ENCODE measurements at places on chromosomes 7 and 10.
A peak's percentile ranks its signal among the peaks of the same experiment; 100 is the strongest.

- no peak for DNase-seq
Measured at GRCh38 chr7:130195396-130195795, 9.8 kb downstream of the TMEM209 start.

GRCh38 chr10:78321500-78321899 is 287.8 kb downstream of the RPS24 start:
- no peak for DNase-seq

DNA sequence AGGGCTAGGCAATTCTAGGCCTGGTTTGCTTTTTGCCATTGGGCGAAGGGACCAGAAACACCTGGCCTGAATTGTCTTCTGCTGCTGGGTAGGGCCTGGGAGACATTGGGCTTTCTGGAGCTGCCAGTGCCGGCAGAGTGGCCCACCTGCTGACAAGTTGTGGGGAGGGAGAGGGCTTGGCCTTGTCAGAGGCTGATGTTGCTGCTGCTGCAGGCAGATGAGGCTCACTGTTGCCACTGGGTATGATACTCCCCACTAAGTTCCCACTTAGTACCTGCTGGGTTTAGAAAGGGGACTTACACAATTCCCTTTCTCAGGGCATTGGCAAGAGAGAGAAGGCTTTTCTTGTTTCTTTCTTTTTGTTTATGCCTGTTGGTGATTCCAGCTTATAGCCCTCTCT is 289.6 kb upstream of the NPVF start:
- no peak for DNase-seq

DNA sequence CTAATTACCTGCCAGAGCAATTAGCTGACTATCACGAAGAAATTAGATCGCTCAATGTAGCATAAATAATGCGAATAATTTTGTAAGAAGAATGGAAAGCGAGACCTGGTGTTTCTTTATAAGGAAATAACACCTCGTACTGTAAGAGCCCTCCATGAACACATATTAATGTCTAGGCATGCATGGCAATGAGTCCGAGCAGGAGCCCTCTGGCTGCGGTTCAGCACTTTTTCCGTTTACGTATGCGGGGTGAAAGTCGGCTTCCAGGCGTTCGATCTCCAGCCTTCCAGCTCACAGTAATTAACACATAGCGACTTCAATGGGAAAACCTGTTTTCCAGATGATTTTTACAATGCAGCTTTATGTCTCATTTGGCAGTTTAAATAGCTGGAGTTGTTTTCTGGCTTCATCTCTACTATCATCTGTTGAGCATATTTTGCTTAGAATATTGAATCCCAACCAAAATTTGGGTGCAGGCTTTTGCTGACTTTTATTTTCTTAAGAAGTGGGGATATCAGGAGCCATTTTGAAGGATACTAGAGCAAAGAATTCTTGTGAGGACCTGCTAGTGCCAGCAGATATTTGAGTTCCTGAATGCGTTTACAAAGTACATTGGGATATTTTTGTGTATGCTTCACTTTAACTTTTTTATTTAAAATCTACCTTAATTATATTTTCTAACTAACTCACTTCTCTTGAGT is 7.2 kb upstream of the SP8 start:
- no peak for DNase-seq

GRCh38 chr10:7587865-7588188 is 78.9 kb downstream of the ITIH5 start:
- no peak for DNase-seq

DNA sequence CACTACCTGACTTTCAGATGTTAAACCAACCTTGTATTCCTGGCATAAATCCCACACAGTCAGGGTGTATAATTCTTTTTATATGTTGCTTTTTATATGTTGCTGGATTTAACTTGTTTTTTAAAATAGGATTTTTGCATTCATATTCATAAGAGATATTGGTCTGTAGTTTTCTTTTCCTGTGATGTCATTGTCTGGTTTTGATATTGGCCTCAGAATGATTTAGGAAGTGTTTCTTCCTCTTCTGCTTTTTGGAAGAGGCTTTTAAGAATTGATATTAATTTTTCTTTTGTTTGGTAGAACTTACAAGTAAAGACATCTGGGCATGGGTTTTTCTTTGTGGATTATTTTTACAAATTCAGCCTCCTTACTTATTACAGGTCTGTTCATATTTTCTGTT is 93.1 kb downstream of the CARD11 start:
- DNase-seq, result no peak

- no peak for DNase-seq
Measured at GRCh38 chr10:129341087-129341486, 126.0 kb upstream of the MGMT start.

DNA sequence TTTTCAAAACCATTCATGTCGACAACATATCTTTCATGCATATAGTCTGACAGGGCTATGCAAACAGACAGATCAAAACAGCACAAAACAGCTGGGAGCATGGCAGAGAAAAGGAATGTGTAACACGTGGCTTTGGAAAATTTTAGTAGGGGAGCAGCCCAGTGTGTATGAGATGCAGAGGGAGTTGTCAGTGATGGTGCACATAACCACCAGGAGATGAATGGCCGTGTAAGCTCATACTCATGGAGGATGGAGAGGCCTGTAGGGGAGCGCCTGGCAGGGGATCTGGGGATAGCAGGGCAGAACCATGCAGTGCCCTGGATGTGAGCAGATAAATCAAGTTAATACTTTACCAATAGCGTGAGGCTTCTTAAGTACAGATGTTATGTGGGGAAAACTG is 45.7 kb downstream of the RHOBTB1 start:
- no peak for DNase-seq

GRCh38 chr7:144584726-144585125 is 181.2 kb upstream of the NOBOX start:
- no peak for DNase-seq

DNA sequence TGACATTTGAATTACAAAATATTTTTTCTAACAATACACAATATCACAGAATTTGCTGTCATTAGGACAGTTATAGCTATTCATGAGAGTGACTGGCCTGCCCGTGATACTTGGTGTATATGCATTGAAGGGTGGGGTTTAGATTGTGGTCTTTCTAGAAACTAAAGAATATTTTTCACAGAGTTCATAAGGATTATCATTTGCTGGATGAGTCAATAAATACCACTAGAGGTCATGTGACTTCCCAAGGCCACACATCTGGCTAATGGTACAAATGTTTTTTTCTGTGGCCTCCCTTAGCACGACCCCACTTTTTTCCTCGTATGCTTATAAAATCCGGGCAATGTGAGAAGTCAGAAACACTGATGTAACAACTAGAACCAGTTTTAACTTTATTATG is 5.2 kb downstream of the OPTN start:
- no peak for DNase-seq

- DNase-seq, result no peak
Measured at GRCh38 chr10:24209432-24209771, 464 bp downstream of the KIAA1217 start.

GRCh38 chr7:98186452-98187137 is 24.6 kb upstream of the BHLHA15 start:
- no peak for DNase-seq

DNA sequence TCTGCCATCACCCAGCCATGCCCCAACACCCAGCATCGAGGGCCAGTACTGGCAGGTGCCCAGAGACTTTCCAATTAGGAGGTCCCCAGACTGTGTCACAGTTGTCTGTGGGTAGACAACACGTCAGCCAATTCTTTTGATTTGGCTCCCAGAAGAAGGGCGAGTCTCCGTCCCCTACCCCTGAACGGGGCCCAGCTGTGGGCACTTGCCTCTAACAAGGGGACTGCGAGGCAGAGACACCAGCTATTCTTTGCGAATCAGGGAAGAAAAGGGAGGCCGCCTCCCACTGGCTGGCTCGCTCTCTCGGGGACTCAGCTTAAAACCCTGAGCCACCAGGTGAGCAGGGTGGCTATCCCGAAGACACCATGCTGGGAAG is 167.3 kb downstream of the USP6NL start:
- no peak for DNase-seq

GRCh38 chr10:61452655-61453641 is at the start of gene TMEM26:
TMEM26 (minus strand) TSS chr10:61453381; CDS start chr10:61453081, 300 bp downstream.
- DNase-seq, result peak; percentile 67

GRCh38 chr10:97328646-97329453 is 5.7 kb downstream of the FRAT2 start:
- DNase-seq, result no peak

DNA sequence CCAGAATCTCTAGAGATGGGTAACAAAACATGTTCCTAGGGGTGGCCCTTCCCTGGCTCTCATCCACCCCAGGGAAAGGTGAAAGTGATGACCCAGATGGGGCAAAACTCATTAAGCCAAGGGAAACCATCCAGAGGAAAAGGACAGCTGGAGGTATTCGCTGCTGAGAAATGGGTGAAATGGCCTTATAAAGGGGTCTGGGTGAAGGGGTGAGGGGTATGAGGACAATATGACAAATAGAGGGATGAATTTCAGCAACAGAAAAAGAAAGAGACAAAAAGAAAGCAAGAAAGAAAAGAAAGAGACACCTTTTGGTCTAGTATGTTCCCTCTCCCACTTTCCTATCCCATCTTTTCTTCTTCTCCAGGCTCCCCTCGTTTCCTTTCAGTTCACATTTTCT is 26.6 kb downstream of the ARHGAP21 start:
- DNase-seq, result no peak

GRCh38 chr10:4316161-4316810 is 509.7 kb upstream of the AKR1E2 start:
- DNase-seq, result no peak

- DNase-seq, result no peak
Measured at GRCh38 chr10:68792115-68792514, 35.2 kb upstream of the STOX1 start.

DNA sequence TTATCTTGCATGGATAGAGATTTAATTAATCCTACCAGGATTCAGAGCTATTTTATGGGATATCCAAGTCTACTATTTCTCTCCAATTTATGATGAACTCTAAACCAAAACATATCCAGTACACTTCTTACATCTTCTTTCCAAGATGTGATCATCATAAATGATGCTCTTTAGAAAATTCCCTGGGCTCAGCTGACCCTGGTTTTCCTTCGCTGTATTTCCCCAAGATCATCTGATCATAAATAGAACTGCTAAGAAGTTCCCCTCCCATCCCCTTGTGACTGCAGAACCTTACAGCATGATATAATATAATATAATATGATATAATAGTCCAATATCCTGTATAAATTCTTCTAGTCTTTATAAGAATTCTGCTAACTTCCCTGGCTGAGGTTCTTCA is 114.6 kb upstream of the LYZL2 start:
- no peak for DNase-seq

DNA sequence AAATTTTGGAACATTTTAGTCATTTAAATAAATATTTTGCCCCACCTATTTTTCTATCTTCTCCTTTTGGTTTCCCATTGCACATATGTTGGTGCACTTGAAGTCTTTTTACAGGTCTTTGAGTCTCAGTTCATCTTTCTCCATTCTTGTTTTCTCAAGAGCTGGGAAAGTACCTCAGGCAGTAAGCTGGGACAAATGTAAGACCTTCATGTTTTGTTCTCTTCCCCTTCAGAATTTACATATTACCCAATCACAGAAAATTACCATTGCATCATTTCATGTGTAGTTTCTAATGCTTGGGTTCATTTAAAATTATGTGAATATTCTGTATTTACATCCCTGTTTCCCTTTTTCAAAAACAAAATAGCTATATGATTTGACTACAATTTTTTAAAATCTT is 1150.0 kb upstream of the POT1 start:
- DNase-seq, result no peak

DNA sequence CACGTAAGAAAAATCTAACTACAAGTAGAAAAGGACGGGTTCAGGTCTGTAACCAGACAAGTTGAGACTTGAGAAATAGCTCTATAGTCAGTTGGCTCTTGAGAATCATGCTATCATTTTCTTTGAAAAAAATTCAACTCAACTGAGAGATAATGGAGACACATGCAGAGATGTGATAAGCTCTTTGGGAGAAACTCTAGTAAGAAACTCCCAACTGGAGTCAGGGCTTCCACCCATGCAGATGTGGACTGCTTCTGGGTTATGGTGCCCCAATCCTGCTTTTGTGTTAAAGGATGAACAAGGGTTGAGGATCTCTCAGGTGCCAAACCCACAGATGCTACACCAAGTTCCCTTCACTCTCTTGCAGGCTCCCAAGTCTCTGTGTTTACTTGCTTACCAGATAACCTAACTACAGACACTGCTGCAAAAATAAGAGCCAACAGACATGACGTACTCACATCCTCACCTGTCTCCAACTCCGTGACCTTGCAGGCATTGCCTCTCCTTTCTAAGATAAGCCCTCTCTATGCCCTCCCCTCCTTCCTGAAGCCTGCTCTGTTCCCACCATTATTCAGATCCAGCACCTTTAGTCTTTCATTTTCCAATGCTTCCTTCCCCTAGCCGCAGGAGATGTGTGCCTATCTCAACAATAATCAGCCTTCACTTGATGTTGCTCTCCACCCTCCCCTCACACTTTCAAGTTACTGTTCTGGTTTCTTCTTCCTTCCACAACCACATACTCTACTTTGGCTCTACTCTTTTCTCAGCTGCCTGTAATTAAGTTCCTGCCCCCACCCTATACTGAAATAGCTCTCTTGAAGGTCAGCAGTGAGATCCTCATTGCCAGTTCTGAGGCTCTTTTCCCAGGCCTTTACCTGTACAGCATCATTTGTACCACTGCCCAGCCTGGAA is 130.0 kb downstream of the ICA1 start:
- no peak for DNase-seq

DNA sequence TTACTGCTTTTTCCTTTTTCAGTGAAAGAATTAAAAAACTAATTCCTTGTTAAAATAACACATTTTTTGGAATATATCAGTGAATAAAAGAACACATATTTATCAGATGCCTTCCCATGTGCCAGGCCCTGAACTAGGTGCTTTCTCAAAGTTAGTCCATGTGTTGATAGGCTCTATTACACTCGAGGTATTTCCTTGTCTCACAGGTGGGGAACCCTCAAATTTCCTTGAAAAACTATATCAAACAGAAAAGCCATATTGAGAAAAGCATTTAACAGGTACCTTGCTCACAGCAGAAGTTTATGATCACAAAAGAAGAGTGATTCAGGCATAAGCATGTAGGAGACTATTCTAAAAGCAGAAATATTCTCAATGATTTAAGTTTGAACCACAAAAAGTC is 75.6 kb upstream of the OGDHL start:
- no peak for DNase-seq

DNA sequence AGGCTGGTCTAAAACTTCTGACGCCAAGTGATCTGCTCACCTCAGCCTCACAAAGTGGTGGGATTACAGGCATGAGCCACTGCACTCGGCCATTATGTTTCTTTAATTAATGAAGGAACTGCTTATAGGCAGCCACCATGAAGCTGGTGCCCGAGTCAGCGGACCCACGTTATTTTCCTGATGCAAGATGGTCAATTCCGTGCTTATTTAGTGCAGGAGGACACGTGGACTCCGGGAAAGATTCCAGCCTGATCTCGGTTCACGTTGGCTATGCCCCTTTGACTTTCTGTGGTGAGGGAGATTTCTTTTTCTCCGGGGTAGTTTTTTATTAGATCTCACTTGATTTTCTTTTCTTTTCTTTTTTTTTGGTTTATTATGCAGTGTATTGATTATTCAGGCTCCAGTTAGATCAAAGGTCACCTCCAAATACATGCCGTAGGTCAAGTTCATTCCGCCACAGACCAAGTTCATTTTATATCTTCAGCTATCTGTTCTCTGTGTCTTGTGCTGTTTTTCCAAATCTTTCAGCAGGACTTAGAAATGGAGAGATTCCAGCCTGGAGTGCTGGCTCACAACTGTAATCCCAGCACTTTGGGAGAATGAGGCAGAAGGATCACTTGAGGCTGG is 8.3 kb downstream of the CAMK1D start:
- no peak for DNase-seq

All from Right ventricle myocardium inferior (tissue), 1 donor.